Stimulated activated CD4-positive, alpha-beta T cell treated with anti-CD3 and anti-CD28 coated beads, Interleukin-4, amount 100 ng/mL, for 24 hours (primary cell): ENCODE measurements at places on chromosomes 7 and 10.

GRCh38 chr7:80154656-80155333 lies 20.2 kb downstream of the GNAI1 start:
- DNase-seq = no peak

GRCh38 chr10:71969929-71970328 lies 5.7 kb downstream of the CHST3 start:
- no peak for DNase-seq

- no peak for DNase-seq
These were observed 52.3 kb downstream of the MKI67 start for GRCh38 chr10:128073890-128074289.

- DNase-seq = peak; percentile 50
These were observed 109.9 kb upstream of the EFCAB10 start for GRCh38 chr7:105691082-105691679.

- DNase-seq = no peak
These were observed 171.9 kb upstream of the LRRN3 start for GRCh38 chr7:110918949-110919548.

DNA sequence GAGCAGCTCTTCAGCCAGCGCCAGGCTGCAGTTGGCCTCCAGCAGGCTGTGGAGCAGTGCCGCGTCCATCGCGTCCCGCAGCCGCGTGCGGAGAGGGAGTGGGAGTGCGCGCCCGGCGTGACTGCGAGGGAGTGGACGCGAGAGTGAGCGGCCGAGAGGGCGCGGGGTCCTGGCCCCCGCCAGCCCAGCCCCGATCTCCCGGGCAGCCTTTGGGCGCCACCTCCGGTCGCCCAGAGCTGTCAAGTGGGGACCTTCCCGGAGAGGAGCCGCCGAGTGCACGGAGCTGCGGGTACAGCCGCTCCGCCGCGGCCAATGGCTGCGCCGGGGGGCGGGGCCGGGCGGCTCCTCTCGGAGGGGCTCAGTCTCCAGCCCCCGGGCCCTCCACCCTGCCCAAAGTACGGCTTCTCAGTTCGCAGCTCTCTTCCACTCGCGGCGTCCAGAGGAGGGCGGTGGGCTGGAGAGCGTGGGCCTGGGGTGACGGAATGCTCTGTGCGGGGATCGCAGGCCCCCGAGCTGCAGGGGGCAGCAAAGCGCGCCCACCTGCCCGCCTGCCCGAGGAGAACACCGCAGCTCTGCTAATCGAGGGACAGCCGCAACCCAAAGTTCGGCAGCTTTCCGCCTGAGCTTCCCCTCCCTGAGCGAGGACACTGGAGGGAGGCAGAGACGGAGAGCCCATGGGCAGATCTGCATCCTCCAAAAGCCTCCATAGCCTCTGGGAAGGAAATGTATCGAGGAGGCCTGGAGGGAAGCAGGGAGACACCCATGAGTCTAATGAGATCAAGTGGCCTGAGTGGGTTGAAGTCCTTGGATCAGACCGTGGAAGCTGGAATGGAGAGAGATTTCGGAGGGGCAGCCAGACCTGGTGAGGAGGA lies at the start of gene CRHR2:
TSS of gene CRHR2 (minus strand) at position 245 of the 872 bp plus-strand sequence. CDS start at position 69, 176 bp downstream.
- DNase-seq = peak; percentile 14

GRCh38 chr7:24024276-24025068 lies 259.5 kb upstream of the NPY start:
- DNase-seq = no peak

DNA sequence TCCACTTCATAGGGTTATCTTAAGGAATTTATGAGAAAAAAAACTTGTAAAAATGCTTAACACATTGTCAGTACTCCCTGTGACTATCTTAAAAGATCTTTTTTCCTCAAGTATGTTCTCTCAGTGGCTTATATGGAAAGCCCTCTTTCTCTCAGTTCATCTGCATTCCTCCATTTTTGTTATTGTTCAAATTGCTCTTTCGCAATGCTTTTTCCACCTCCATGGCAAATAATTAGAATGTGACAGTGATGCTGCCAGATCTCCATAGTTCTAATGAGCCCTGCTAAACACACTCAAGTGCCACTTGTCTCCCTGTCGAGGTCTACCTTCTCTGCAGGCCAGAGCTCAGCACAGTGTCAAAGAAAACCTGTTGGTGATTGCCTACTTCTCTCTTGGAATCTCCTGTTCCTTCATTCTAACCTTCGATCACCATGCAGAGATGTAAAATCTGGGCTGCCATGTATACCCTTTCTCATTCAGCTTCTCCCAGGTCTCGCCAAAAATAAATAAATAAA lies 37.2 kb upstream of the ABCB5 start:
- no peak for DNase-seq

DNA sequence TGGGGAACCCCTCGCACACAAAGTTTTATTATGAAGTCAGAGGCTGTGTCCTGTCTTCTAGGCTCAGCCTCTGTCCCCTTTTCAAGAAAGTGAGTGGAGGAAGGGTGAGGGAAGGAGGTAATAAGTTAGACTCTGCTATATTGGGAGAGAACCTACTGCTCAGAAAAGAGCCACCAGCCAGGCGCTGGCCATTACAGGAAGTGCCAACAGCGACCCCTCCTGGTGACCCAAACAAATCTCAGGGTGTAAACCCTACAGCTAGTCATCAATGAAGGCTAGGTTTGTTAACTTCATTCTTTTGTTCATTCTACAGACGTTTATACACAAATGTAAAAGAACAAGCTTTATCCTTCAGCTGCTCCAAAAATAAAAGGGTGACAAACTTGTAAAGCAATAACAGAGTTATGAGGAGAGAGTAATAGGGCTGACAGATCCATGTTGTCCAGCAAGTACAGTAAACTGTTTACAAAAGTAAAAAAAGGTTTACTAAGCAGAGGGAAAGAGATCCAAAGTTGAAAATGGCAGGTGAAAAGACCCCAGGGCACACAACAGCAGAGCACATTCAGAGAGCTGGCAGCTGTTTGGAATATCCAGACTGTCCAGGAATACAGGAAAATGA lies 82.7 kb downstream of the FAM204A start:
- peak; percentile 16 for DNase-seq

DNA sequence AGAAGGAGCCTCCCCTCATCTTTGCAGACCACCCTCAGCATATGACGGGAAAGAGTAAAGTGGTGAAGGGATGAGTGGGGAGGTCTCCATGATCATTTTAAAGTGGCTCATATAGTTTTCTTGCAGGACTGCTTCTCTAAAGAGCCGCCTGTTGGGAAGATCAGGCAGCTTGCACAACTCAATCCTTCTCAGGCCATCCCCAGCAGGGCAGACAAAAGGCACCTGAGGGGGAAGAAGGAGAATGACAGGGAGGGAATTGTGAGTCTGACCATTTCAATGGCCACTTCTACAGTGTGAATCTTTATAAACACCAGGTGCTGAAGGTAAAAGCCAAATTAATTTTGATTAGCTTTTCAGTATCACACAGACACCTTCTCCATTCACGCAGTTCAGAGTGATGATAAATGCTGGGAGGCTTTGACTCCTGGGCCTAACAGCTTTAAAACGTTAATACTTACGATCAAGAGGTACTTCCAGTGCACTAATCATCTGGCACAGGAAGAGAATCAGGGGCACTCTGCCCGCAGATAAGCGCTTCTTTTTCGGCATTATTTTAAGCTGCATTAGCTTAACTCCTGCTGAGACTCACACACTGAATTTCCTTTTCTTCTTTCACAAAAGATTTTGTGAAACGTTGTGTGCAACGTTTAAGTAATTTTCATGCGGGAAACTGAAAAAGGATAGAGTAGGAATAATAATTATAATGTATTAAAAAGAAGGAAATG lies 109.5 kb upstream of the LAMB4 start:
- DNase-seq = no peak

DNA sequence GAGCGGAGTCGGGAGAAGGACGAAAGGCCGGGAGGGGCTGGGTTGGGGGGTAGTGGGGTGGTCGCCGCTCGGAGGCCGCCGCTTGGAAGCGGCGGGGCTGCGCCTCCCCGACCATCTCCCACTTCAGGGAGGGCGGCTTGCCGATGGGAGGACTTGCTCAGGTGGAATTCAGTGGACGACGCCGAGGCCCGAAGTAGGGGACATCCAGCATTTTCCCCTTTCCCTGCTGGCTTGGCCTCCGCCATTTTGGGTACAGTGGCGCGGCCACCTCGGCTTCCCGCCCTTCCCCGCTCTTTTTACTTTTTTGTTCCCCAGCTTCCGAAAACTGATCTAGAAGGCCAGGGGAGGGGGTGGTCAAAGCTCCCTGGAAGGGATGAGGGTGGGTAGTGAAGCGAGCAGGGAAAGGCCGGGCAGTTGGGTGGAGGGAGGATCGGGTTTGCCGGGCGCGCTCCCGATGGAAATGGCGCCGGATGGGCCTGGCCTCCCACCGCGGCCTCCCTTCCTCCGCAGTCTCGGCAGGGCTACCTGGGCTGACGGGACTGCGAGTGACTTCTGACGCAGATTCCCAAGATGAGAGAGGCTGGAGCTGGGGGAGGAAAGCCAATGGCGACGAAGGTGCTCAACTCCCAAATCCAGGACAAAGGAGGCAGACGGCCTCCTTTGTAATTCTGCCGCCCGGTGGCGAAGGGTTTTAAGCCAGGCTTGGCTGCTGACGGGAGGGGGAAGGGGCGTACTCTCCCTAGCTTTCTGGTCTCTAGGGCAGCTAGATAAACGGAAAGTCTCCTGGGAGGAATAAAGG lies at the start of gene PBLD:
TSS of gene PBLD (minus strand) at position 670 of the 799 bp plus-strand sequence. CDS start 26,084 bp downstream, outside the sequence.
- DNase-seq = peak; percentile 66

DNA sequence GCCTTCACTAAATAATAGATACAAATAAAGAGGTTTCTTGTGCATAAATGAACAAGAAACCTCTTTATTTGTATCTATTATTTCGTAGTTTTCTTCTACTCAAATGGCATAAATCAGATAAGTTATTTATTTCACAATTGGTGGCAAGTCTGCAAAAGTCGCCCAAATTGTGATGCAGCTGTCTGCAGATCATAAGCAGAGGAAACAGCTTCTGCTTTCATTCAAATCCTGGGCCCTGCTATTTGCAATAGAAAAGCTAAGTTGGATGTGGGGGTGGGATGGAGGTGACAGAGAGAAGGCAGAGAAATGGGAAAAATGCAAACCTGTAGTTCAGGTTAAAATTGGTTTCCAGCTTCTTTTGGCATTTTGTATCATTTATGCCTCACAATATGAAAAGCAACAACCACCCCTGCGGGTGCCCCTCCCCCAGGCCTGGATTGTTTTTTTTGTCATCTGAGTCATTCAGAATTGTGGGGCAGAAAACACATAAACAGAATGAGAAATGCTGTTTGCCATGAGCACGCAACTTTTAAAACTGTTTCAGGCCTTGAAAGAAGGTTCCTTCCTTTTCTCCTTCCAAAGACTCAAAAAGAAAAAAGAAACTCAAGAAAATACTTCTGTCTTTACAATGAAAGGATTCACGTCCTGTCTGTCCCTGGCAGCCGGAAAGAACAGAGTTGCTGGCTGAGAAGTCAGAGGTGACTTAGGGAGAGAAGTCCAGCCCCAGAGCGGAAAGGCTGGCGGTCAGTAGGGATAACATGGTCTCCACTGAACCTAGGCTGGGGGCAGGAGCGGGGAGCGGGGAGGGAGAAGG lies 132.9 kb downstream of the BAMBI start:
- no peak for DNase-seq

GRCh38 chr7:91180746-91181145 lies 83.5 kb upstream of the FZD1 start:
- DNase-seq = no peak

DNA sequence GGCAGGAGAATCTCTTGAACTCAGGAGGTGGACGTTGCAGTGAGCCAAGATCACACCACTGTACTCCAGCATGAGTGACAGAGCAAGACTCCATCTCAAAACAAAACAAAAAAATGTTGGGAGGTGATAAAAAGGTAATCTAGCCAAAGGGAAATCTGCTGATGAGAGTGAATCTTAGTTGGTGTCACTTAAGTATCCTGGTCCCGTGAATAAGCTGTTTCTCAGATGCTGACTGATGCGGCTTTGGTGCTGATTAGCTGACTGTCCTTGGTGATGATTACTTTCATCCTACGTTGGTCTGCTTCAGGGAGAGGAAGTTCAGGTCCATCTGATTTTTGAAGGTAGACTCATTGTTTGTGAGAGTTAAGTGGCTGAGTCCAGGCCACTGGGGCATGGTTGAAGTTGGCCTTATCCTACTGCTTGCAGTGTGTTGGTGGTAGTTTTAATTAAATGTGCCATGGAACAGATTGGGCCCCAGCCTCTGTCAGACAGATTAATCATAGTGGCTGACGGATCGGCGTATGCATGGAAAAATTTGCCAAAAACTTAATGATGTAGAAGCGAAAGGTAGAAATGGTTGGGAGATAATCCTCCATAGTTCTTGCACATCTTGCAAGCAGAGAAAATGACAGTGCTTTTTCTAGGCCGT lies 17.4 kb upstream of the TMEM236 start:
- no peak for DNase-seq
